ENCODE measurements at places on chromosomes 2 and 18.

GRCh38 chr2:71932780-71933466, 214.7 kb downstream of the CYP26B1 start:
- peak; percentile 2 for DNase-seq

DNA sequence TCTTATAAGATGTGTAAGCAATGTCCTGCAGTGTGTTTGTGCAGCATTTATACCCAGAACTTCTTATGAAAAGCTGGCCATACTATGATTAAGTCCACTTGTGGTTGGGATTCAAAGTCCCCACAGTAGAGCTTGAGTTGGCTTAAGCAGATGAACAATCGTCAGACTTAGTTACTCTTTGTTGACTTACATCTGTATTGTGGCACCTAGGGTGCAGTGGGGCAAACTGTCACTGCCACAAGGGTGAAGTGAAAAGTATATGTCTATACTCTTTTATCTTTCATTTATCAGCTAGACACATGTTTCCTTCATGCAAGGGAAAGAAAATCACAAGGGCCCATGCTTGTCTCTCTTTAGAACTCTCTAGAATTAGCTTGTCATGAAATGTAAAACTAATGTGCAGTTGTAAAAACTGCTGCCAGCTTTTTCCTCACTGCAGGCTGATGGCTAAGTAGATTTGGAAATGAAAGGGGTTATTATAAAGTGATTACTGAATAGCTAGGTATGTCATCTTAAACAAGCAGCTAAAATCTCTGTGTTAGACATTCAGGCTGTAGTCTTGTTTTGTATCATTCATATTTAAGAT, 474.5 kb downstream of the PTPRM start:
- DNase-seq = no peak

- no peak for DNase-seq
These were observed 12.1 kb downstream of the TMEM198 start for GRCh38 chr2:219555956-219556355.

DNA sequence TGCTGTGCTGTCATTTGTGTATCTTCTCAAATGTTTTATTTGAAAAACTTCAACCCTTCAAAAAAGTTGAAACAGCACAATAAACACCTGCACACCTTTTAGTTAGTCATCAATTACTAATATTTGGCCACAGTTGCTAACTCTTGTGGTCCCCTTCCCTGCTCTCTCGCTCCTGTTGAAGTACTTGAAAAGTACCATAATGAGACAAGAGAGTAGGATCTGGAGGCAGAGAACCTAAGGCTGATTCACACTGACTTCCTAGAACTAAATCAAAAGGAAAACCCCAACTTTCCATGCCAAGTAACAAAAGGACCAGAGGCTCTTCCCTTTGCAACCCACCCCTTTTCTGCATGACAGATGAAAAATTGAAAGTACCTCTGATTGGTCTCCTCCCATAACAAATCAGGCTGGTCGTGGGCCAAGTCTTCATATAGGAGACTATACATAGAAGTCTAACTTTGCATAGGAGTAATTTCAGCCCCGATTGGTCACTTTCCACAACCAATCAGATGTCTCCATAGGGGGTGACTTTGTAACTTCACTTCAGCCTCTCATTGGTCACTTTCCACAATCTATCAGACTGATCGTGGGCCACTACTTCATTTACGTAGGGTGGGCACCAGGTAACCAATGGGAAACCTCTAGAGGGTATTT, 179.7 kb downstream of the EPHA4 start:
- no peak for DNase-seq

GRCh38 chr18:23977719-23978483, 36.7 kb upstream of the TTC39C start:
- DNase-seq = no peak

GRCh38 chr2:228144961-228145360, 36.5 kb downstream of the SPHKAP start:
- DNase-seq = no peak

DNA sequence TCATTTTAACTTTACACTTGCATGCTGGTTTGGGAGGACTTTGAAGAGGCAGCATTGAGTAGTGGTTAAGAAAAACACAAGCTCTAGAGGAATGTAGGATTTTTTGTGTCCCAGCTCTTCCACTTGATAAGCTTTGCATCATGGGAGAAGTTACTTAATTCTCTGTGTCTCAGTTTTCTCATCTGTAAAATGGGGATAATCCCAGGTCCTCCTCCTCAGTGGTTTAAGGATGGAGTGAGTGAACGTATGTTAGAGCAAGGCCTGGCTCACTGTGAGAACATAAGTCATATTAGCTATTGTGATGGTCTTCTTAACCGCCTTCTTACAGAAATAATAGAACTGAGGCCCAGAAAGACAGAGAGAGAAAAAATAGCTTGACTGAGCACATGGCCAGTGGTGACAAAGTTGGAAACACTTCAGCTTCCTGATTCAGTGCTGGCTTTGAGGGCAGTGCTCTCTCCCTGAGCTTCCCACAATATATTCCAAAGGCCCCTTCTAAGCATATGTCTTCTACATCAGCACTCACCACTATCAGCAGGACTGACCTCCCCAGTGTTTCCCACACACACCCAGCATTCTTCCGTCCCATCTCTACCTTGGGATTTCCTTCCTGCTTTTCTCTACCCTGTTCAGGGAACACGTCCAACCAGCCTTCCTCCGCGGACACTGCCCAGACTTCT, 214.9 kb upstream of the TNP1 start:
- no peak for DNase-seq

GRCh38 chr2:226963528-226963927, 127.7 kb downstream of the RHBDD1 start:
- peak; percentile 76 for DNase-seq

GRCh38 chr2:29281916-29282247, 166.7 kb downstream of the CLIP4 start:
- DNase-seq = no peak

DNA sequence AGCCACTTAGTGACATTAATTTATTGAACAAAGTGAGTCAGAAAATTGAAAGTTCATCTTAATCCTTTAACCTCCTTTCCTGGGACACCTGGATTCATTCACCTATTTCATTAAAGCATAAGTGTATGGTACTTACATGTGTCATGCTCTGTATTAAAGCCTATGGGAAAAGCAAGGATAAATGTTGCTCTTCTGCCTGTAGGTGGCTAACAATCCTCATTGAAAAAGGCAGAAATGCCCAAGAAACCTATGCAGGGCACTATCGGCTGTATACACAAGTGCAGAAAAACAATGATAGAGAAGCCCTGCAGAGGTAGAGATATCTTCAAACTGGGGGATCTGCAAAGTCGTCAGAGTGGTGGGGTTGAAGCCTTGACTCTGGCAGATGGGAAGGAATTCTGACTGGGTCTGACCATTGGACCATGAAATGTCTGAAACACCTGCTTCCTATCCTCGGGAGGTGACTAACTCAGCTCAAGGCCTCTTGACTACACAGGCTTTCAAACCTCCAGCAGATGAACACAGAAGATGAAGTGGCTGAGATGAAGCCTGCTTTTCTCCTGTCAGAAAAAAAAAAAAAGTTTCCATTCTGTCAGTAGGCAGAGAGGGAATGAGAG, 83.1 kb downstream of the DCC start:
- DNase-seq = no peak

- peak; percentile 14 for DNase-seq
These were observed at the start of gene KCNJ13 for GRCh38 chr2:232776435-232776834. KCNJ13 (minus strand) TSS chr2:232776565; CDS start chr2:232771362, 5,203 bp downstream.

DNA sequence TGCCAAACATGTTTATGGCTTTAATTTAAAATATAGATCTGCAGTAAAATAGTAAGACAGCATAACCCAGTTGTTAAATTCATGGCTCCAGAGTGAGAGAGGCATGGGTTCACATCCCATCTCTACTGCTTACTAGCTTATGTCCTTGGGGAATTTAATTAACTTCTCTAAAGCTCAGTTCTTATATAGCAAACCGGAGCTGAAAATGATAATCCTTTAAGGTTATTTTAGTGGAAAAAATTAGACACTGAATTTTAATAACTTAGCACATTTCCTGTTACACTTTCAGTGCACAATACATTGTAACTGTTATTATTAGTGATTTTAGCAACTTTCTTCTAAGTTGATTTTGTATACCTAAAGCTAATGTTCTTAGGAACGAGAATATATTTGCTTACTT, 14.8 kb downstream of the SCN9A start:
- no peak for DNase-seq

GRCh38 chr2:20198001-20198400, 26.9 kb downstream of the SDC1 start:
- DNase-seq = no peak

DNA sequence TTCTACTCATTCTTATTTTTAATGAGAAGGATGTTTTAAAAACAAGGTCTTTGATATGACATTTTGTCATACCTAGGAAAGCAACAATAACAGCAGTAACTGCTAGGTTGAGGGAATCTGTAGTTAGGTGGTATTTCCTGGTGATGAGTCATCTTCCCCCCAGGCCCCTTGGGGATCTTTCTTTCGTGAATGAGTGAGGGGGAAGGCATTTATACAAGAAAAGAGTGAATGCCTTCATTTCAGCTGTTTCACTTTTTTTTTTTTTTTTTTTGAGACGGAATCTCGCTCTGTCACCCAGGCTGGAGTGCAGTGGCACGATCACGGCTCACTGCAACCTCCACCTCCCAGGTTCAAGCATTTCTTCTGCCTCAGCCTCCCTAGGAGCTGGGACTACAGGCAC, 108.6 kb downstream of the MAP4K4 start:
- DNase-seq = peak; percentile 47

DNA sequence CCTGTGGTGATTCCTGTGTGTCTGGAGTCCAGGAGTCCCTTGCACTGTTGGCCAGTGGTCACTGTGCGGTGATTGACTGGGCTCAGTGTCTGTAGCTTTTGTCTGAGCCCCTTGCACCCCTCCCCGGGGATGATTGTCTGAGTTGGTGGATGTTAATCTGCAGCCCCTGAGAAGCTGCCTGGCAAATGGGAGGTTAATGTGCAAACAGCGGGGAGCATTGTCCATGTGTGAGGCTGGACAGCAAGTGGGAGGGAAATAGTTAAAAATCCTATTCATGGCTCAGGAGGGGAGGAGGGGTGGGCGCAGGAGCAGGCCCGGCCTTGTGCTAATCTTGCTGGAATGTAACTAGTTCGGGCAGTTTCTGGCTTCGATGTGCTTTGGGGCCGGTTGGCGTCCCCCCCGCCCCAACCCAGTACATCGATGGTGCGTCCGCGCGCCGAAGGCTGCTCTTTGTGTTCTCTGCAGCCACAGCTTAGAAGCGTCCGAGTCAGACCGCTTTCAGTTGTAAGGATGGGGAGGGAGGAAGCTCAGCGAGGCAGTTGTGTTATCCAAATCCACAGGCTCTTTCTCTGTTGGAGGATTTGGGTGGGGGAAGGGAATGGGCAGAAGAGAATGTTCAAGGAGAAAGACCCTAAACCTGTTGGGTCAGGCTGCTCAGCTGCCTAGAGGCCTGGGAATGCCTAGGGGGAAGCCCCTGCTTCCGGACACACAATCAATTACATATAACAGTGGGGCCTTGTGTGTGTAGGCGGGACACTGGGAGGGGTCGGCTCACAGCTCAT, 71.8 kb downstream of the TGOLN2 start:
- peak; percentile 71 for DNase-seq

DNA sequence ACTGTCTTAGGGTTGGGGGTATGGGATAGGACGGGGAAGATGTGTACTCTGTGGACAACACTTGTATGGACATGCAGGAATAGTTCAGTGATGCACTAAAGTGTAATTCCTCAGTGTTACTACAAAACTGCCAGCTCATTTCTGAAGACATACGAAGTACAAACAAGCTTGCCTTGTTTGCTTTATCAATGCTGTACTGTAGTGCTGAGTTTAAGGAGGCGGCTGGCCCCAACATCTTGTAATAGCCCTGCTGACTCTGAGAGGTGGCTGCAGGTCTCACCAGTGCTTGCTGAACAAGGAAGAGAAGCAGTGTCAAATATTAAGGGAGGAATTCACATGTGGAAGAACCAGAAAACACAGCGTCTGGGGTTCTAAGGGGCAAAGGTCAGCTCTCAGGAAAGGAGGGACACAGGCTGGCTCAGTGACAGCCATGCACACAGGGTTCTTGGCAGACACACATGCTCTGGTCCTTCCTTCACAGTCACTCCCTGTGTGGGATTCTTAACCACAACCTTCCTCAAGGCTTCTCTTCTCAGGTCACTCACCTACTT, 39.8 kb upstream of the EVA1A start:
- no peak for DNase-seq

DNA sequence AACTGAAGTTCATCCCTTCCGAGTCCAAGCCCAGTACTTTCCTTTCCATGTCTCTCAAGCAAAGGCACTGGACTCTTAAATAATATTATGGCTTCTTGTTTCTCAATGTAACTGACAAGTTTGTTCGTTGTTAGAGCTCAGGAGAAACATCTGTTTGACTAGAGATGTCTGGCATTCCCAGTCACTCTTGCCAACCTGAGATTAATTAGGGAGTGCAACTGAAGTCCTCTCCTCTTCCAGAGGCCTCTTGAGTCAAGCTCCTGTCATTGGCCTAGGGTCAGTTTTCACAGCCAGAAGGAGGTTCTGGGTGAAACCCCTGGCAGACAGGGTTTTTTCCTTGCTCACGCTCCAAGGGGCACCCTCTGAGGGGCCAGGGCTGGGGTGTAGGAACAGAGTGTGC, 196.1 kb downstream of the AGPS start:
- no peak for DNase-seq

DNA sequence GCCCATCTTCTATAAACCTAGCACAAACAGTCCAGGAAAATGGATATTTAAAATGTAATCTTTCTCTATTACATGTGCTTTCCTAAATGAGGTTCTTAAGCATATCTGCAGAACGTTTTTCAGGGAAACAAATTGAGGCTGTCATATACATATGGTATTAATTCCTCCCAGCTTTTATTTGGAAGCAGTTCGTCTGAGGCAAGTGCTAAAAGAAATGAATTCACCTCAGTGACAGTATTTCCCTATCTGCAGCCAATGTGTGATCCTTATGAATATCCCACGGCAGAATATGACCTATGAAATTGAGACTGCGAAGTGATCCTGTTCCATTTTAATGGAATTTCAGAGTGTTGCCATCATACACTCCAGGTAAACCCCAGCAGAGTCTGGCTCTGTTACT, 7.1 kb downstream of the MYOM1 start:
- DNase-seq = no peak
